ENCODE measurements at places on chromosomes 6 and 20. TPM values are rescaled to one million over a fixed set of nuclear protein-coding genes. Genes with fewer than 3 reads are reported as not detected.

DSP gene
- total RNA-seq, result 165 TPM

MMP24 gene
- total RNA-seq, result 0.80 TPM

GRCh38 chr6:8279041-8279805 is 156.1 kb downstream of the SLC35B3 start:
- no peaks in the 10 kb centered on the region for H3K36me3 ChIP-seq
- no peaks in the 10 kb centered on the region for H3K27me3 ChIP-seq
- no peak overlapping the region for H3K4me3 ChIP-seq
- no peak overlapping the region for H3K27ac ChIP-seq

GRCh38 chr6:167824591-167825331 is 1.9 kb upstream of the AFDN start:
- peak overlapping the region; percentile 96 for H3K27ac ChIP-seq
- H3K27me3 ChIP-seq, result no peaks in the 10 kb centered on the region
- no peaks in the 10 kb centered on the region for H3K4me1 ChIP-seq
- H3K36me3 ChIP-seq, result no peaks in the 10 kb centered on the region
- DNase-seq, result no peak
- H3K4me3 ChIP-seq, result peak overlapping the region; percentile 86

DNA sequence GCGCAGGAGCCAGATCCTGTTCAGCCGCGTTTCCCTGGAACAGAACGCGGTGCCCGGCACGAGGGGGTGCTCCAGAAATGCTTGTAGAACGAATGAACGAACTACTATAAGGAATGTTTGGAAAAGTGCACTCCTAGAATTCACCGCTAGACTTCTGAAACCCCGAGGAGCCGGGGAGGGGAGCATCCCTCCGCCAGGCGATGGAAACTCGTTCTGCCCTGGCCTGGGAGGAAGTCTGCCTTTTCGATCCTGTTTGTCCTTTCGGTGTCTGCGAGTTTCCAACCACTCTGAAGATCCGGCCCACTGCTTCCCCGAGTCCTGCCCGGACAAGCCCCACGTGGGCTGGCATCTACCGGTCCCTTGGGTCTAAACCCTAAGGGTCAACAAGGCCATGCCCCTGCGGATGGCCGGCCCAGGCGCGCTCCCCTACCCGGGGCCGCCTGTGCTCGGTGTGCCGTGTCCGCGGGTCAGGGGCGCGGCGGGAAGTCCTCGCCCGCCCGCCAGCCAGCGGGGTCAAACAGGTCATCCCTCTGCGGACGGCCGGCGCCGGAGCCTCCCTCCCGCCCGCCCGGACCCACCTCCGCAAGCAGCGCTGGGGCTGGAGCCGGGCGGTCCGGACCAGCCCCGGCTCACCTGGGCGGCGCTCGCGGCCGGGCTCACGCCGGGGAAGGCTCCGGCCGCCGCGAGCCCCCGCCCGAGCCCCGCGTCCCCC is 526 bp downstream of the SULF2 start:
- H3K27ac ChIP-seq, result peak overlapping the region; percentile 93
- H3K4me1 ChIP-seq, result peaks cover 7% of the 10 kb centered on the region
- no peak for DNase-seq
- no peaks in the 10 kb centered on the region for H3K36me3 ChIP-seq
- H3K4me3 ChIP-seq, result peak overlapping the region; percentile 49

Measured in breast epithelium (tissue), 4 donors.